Adrenal gland (tissue), 19 donors: ENCODE measurements at places on chromosomes 13 and 19. TPM values are rescaled to one million over a fixed set of nuclear protein-coding genes. Genes with fewer than 3 reads are reported as not detected.
A peak's percentile ranks its signal among the peaks of the same experiment; 100 is the strongest.

DNA sequence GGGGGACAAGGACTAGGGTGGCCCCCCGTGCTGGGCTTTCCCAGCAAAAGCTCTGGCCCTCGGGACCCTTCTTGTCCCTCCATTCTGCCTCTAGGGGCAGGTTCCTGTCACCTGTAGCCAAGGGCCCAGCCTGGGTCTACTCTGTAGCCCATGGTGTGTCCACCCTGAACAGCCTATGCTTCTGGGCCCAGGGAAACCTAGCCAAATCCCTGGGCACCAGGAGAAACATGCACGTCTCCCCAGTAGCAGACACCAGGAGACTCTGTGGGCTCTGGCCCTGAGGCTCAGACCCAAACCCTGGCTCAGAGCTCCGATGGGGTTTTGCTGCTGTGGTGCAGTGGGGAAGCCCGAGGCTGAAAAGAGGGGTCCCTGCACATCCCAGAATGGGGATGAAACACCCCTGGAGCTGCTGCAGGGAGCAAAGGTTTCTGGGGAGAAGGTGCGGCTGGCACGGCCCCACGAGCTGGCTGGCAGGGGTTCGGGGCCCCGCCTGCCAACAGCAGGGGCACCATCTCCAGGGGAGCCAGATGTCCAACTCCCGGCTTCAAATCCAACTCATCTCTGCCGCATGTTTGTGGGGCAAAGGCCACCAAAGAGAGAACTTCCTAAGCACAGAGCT lies 18.2 kb downstream of the CEBPG start:
- H3K36me3 ChIP-seq, result no peaks in the 10 kb centered on the region
- no peaks in the 10 kb centered on the region for H3K27me3 ChIP-seq
- no peak overlapping the region for H3K4me3 ChIP-seq
- H3K27ac ChIP-seq, result no peak overlapping the region

- no peak overlapping the region for H3K4me3 ChIP-seq
- no peaks in the 10 kb centered on the region for H3K36me3 ChIP-seq
- H3K27ac ChIP-seq, result no peak overlapping the region
Observed at GRCh38 chr19:13006431-13007281, 11.4 kb downstream of the NFIX start.

Gene ZNF837
- total RNA-seq, result 5.4 TPM

GRCh38 chr19:17097593-17098126 lies 22.1 kb downstream of the MYO9B start:
- peak overlapping the region; percentile 69 for H3K27ac ChIP-seq
- H3K36me3 ChIP-seq, result peaks cover 7% of the 10 kb centered on the region
- no peaks in the 10 kb centered on the region for H3K27me3 ChIP-seq
- no peak overlapping the region for H3K4me3 ChIP-seq
- peak; percentile 81 for DNase-seq

- H3K27ac ChIP-seq, result no peak overlapping the region
- DNase-seq, result no peak
- H3K4me1 ChIP-seq, result no peaks in the 10 kb centered on the region
Observed at GRCh38 chr19:33227242-33227650, 1.6 kb upstream of the SLC7A10 start.

DNA sequence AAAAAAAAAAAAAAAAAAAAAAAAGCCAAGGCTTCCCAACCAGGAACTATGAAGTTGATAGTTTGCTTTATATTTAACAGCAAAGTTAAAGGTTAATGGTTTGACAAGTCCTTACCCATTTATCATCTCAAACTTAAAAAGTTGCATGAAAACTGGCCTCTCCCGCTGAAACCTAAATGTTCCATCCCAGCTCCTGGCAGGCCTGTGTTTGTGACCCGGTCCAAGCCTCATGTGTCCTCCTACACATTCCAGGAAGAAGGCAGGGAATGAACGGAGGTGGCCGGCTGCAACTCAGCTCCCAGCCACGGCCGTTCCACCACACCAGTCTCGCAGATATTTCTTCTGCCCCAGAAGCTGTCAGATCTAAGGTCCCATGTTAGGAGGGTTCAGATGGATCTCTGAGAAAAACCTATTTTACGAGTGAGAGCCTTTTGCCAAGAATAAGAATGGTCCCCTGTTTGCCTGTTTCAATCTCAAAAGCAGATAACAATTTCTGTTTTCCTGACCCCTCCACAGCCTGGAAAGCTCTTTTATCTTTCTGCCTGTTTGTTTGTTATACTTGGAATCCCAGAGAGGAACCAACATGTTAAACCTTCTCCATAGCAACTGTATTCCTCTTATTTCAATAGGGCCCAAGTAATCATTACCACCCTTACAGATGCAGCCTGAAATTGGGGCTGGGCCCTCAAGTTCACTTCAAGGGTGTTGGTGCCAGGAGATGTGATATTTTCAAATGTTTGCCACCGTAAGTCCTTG lies 56.5 kb downstream of the KCTD12 start:
- no peaks in the 10 kb centered on the region for H3K36me3 ChIP-seq
- DNase-seq, result no peak
- H3K27ac ChIP-seq, result no peak overlapping the region
- no peaks in the 10 kb centered on the region for H3K4me1 ChIP-seq

Gene PROZ
- total RNA-seq, result not detected

GRCh38 chr19:42028304-42029216 lies 34.5 kb upstream of the ATP1A3 start:
- H3K36me3 ChIP-seq, result no peaks in the 10 kb centered on the region
- H3K27ac ChIP-seq, result no peak overlapping the region
- no peaks in the 10 kb centered on the region for H3K4me1 ChIP-seq
- no peak overlapping the region for H3K4me3 ChIP-seq

DNA sequence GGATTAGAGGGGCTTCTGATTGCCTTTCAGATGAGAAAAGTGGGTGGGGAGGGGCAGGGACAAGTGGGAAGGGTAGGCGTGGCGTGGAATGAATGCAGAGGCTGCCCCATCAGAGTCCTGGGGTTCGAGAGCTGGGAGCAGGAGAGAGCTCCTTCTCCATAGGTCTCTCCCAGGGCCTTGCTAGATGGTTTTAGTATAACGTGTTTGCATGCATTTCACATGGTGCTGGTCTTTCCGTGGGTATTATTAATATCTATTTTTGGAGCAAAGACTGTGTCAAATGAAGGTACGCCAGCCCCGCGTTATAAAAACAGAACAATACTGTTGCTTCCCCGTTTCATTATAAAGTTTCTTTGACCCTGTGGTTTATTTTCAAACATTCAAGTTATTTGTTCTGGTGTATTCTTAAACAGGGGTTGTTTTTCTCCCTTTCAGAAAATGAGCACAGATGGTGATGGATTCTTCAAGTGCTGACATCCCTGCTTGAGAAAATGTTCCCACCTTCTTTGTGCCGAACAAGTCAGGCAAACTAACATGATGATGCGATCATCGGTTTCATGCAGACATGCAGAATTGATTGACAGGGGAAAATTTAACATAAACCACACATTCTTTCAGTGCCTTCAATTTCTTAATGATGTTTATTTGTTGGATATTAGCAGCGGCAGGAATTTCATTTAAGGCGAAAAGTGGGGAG lies 62.1 kb upstream of the ZNF536 start:
- H3K4me3 ChIP-seq, result no peak overlapping the region
- no peaks in the 10 kb centered on the region for H3K4me1 ChIP-seq
- H3K27ac ChIP-seq, result no peak overlapping the region
- DNase-seq, result no peak

Gene PEAK3
- total RNA-seq, result not detected

DNA sequence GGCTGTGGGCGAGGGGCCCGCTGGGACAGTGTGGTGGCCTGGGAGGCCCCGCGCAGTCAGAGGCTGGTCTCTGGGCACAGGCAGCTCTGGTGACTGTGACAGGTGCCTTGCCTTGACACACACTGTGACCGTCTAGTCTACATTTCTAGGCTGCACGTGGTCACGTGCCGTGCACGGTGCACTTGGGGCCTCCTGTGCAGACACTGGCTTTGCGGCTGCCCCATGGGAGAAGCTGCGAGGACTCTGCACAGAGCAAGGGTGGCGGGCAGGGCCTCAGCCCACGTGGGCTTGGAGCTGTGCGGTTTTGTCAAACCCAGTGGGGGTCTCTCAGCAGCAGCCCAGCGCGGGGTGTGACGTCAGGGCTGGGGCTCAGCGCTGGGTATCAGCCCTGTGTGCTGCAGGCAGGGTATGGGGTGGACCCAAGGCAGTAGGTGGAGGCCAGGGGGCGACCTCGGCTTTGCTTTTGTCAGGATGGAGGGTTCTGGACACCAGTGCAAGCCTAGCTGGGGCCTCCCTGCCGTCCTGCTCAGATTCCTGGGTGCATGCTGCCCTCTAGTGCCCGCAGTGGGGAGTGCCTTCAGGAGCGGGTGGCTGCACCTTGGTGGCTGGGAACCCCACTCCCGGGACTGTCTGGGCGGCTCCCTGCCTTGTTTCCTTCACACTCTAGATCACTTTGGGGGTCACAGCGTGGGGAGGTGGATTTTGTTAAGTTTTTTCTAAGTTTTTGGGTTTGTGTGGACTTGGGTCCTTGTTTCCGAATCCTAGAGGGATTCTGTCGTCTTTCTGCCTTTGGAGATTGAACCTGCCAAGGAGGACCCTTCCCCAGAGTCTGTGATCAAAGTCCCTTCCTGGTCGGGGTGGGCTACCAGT lies 62.6 kb downstream of the KDM4B start:
- no peaks in the 10 kb centered on the region for H3K27me3 ChIP-seq
- H3K4me3 ChIP-seq, result no peak overlapping the region
- DNase-seq, result peak; percentile 93
- peaks cover 20% of the 10 kb centered on the region for H3K36me3 ChIP-seq
- peak overlapping the region; percentile 78 for H3K27ac ChIP-seq
- H3K4me1 ChIP-seq, result peaks cover 46% of the 10 kb centered on the region

DNA sequence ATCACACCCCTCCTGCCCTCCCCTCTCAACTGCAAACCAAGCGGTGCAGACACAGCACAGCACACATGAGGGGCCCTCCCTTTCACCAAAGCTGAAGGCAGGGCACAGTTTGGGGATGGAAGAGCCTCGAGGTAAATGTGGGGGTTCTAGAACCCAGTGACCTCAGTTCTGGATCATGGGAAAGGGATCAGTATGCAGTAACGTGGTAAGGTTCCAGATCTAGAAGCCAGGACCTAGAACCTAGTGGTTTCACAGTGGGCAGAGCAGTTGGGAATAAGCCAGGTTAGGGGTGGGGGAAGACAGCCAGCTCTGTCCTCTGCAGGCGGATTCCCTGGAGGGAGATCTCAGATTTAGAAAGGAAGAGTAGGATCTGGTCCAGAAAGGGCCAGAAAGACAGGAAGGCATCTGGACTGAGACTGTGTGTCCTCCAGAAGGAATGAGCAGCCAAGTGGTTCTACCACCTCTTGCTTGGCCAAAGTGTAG lies 3.1 kb downstream of the FTL start:
- no peak for DNase-seq
- H3K4me3 ChIP-seq, result no peak overlapping the region
- H3K27me3 ChIP-seq, result no peaks in the 10 kb centered on the region
- H3K4me1 ChIP-seq, result peaks cover 33% of the 10 kb centered on the region
- H3K36me3 ChIP-seq, result no peaks in the 10 kb centered on the region

DNA sequence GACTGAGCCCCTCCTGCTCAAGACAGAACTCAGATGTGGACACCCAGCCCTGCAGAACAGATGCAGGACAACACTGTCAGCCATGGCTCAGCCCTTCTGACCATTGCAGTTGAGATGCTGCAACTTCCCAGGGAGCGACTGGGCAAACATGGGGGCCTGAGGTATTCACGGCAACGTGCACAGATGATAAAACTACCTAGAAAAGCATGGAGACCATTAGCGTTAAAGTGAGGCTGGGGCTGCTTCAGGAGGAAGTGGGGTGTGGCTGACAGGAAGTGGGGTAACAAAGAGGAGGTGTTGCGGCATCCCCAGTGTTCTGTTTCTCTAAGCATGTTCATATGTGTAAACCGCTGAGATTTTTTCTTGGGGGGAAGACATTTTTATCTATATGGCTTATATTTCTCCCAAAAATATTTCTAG lies 1.3 kb upstream of the SIGLEC9 start:
- no peaks in the 10 kb centered on the region for H3K4me1 ChIP-seq
- H3K36me3 ChIP-seq, result no peaks in the 10 kb centered on the region
- no peak overlapping the region for H3K4me3 ChIP-seq
- no peaks in the 10 kb centered on the region for H3K27me3 ChIP-seq
- DNase-seq, result peak; percentile 75

Gene LRRC8E
- total RNA-seq, result 13.3 TPM

Gene PSG6
- not detected for total RNA-seq

GRCh38 chr13:30362869-30363268 lies 55.5 kb upstream of the KATNAL1 start:
- no peaks in the 10 kb centered on the region for H3K36me3 ChIP-seq
- H3K27me3 ChIP-seq, result no peaks in the 10 kb centered on the region
- H3K4me3 ChIP-seq, result no peak overlapping the region
- no peak overlapping the region for H3K27ac ChIP-seq
- DNase-seq, result no peak

DNA sequence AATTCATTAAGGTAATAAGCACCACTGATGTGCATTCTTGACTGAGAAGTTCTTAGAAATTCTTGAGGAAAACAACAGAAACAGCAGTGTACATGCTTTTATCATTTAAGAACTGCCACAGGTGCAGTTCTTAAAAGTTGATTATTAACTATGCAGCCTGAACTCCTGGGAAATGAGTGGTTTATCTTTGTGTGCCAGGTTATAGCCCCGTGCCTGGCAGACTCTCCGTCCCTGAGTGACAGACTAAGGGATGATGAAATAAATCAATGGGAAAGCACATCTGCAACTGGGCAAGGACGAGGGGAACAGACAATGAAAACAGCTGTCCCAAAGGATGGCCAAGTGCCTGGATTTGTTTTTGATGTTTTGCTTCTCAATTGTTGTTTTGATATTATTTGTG lies 84.4 kb upstream of the SPATA13 start:
- H3K27me3 ChIP-seq, result no peaks in the 10 kb centered on the region
- peak overlapping the region; percentile 70 for H3K27ac ChIP-seq
- no peak for DNase-seq
- H3K36me3 ChIP-seq, result no peaks in the 10 kb centered on the region

- H3K27me3 ChIP-seq, result no peaks in the 10 kb centered on the region
- H3K36me3 ChIP-seq, result peaks cover 14% of the 10 kb centered on the region
- no peak for DNase-seq
- H3K4me3 ChIP-seq, result no peak overlapping the region
- peak overlapping the region; percentile 71 for H3K27ac ChIP-seq
Observed at GRCh38 chr13:98476106-98476505, 100.8 kb downstream of the STK24 start.

DNA sequence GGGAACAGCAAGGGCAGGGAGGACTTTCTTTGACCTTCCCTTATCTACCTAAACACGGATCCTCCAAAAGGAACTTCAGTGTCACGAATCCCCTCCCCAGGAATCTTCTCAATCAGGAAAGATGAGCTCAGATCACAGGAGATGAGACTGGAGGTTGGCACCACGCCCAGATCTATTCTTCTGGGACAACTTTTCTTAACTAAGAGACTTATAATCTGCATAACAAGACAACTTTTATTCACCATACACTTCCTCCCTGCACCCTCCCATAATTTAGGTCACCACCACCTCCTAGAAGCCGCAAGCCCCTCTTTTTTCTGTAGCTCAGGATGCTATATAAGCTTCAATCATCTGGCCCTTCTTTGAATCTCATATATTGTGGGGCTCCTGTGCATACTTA lies 19.2 kb upstream of the AKT2 start:
- no peak for DNase-seq
- H3K4me3 ChIP-seq, result no peak overlapping the region
- no peak overlapping the region for H3K27ac ChIP-seq
- H3K36me3 ChIP-seq, result no peaks in the 10 kb centered on the region
- no peaks in the 10 kb centered on the region for H3K4me1 ChIP-seq
- no peaks in the 10 kb centered on the region for H3K27me3 ChIP-seq

- H3K27me3 ChIP-seq, result no peaks in the 10 kb centered on the region
- DNase-seq, result no peak
Observed at GRCh38 chr19:18503971-18504885, 17.6 kb downstream of the ELL start.
